ENCODE measurements at places on chromosomes 3 and 15.
A peak's percentile ranks its signal among the peaks of the same experiment; 100 is the strongest.

GRCh38 chr3:38969317-38970235, 82.2 kb downstream of the SCN11A start:
- no peak for DNase-seq

- DNase-seq: no peak
These were observed 1093.6 kb upstream of the ALCAM start for GRCh38 chr3:104273046-104273649.

DNA sequence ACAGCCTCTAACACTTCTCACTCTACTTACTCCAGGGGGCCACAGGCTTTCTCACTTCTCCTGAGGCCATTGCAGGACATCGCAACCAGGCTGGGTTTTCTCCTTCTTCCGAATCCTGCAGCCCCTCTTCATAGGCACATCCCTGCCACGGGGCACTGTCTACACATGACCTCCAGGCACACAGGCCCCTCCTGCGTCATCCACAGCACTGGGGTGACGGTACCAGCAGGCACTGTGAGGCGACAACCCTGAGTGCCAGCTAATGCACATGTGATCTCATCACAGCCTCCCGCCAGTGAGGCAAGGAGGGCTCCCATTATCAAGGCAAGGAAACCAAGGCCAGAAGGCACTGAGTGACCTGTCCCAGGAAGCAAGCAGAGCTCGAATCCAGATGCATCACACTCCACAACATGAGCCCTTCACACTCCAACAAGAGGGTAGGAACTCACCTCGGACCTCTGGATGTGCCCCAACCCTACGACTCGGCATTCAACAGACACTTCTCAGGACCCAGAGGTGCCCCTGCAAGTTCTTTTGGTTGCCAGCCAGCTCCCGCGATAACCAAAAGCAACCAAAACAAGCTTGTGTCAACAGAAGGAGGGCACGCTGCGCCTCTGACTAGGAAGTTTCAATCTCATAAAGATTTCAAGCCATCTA, 16.7 kb downstream of the FAM174B start:
- no peak for DNase-seq

DNA sequence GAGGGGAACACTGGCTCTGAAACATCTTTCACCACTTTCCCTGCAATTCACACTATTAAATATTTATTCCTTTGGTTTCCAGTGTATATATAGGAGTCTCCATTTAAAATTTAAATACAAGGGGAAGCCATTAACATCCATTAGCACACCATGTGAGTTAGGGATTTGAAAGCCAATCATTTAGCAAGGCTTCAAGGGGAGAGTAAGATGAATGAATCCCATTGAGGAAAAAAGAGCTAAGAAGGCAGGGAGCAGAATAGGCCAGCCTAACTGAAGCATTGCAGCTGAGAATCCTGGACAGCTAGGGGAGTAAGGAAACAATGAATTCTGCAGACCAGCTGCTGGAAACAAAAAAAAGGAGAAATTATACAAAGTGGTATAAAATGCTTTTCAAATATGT, 426.1 kb downstream of the IL5RA start:
- DNase-seq: no peak

- DNase-seq: peak; percentile 74
These were observed 6.5 kb downstream of the CSRNP1 start for GRCh38 chr3:39146611-39147591.

GRCh38 chr3:17742880-17743657, 638 bp upstream of the TBC1D5 start:
- DNase-seq: no peak

DNA sequence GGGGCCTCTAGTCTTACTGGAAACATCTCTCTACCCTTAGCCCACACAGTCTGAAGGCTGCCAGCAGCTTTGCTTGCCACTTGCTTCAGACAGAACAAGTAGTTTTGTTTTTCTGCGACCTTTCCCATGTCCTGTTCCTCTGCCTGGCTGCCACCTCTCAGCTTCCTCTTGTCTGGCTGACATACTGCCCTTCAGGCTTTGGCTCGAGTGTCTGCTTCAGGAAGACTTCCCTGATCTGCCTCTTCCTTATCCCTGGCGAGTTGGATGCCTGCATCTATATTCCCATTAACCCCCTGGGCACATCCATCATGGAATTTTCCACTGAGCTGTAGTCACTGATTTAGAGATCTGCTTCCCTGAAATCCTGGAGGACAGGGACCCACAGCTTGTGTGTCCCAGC, 25.1 kb upstream of the CPNE9 start:
- no peak for DNase-seq

DNA sequence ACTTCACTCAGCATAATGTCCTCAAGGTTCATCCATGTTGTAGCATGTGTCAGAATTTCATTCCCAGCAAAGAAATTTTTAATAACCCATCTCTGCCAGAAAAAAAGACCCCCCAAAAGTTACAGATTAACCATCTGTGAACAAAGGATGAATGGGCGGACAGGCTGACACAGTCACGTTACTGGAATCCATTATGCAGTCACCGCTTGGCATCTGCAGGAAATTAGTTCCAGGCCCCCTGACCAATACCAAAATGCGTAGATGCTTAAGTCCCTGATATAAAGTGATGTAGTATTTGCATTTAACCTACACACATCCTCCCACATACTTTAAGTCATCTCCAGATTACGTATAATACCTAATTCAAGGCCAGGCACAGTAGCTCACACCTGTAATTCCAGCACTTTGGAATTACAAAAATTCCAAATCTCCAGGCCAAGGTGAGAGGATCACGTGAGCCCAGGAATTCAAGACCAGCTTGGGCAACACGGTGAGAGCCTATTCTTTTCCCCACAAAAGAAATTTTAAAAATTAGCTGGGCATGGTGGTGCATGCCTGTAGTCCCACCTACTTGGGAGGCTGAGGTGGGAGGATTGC, 1.5 kb upstream of the SLC12A8 start:
- no peak for DNase-seq

GRCh38 chr3:126022741-126023359, 53.9 kb downstream of the ROPN1B start:
- no peak for DNase-seq

DNA sequence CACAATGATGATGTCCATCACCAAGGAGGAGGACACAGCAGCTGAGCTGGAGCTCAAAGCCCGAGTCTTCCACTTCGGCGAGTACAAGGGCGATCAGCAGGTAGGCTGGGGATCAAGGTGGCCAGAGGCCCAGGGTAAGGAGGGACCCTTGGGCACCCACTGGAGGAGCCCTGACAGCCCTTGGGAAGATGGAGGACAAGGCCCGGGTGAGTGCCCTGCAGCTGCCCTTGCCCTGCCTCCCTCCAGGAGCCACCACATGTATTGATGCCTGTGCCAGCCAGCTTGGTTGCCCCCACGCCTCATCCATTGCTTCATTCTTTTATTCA, 38.4 kb downstream of the CFAP100 start:
- no peak for DNase-seq

GRCh38 chr3:197524128-197524527, 31.6 kb downstream of the BDH1 start:
- DNase-seq: no peak

DNA sequence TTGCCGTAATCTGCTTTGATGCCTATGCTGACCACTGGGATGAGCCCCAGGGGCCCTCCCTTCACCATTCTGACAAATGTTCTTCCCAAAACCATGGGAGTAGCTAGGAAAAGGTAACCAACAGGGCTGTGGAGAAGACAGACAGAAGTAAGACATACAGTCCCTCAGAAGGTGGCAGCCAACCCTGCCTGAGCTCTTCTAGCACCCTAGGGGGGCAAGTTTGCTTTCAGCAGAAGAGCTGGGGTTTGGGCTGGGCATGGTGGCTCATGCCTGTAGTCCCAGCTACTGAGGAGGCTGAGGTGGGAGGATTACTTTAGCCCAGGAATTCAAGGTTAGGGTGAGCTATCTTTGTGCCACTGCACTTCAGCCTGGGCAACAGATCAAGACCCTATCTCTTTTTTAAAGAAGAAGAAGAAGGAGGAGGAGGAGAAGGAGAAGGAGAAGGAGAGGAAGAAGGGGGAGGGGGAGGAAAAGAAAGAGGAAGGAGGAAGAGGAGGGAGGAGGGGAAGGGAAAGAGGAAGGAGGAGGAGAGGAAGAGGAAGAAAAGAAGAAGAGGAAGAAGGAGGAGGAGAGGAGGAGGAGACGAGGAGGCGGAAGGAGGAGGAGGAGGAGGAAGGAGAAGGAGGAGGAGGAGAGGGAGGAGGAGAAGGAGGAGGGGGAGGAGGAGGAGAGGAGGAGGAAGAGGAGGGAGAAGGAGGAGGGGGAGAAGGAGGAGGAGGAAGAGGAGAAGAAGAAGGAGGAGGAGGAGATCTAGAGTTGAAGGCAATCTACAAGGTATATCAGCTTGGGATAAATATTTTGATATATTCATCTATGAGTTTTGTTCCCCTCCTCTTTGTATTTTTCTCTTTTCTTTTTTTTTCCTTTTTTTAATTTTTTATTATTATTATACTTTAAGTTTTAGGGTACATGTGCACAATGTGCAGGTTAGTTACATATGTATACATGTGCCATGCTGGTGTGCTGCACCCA, 44.9 kb upstream of the ABHD2 start:
- DNase-seq: no peak

DNA sequence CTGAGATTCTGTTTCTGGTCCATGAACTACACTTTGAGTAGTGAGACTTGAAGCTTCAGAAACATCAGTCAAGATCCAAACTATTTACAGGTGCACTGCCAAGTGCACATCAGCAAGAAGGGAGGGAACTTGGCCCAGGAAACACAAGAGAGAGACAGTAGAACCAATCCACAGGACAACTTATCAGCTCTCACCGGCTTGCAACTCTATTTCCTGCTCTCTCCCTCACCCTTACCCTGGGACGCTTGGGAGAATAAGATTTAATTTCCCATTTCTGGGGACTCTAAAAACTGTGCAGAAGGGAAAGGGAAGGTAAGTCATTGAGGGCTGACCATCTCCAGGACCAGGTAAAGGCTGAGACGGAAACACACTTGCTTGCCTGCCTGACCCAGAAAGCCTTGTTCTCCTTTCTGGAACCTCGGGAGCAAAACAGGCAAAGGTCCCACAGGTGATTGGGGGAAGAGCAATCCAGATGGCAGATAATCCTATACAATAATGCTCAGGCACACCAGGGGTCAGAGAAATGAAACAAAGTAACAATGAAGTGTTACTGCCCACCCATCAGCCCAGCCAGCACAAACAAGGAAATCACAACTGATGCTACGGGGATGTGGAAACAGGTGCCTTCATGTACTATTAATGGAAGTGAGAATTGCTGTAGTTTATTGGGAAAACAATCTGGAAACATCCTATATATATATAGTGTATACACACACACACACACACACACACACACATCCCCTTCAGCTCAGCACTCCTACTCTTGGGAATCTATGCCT, 154.4 kb downstream of the XXYLT1 start:
- DNase-seq: no peak

All from bone marrow (tissue), 2 donors.